ENCODE measurements at places on chromosomes 3 and 15.
A peak's percentile ranks its signal among the peaks of the same experiment; 100 is the strongest.

DNA sequence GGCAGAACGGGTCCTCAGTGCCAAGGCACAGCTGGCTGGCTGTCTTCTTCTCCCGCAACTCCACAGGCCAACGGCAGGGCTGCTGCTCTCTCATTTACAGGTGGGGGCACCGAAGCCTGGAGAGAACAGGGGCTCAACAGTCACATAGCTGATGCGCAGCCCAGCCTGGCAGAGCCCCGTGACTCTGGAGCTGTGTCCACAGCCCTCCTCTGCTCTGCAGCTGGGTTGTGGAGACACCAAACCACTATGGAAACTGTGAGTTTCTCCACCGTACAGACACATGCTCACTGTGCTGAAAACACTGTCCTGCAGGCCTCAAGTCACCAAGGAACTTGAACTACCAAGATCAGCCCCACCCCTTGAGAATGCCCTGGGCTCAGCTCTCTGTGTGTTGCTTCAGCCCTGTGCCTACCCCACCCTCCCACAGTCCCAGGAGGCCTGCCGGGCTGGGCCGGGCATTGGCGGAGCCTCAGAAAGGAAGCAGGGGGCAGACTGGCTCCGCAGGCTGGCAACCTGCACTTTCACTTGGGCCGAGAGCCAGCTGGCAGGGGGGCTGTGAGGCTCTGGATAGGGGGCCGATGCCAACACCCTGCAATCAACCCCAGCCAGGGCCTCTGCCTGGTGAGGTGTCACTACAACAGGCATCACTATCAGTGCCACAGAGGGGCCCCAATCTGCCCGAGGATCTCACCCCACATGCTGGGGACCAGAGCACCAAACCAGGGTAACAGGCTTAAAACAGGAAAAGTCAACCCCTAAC lies 113.7 kb upstream of the RPL32 start:
- DNase-seq, result no peak

GRCh38 chr3:14516738-14517345 lies 23.3 kb downstream of the GRIP2 start:
- peak; percentile 6 for DNase-seq

- DNase-seq, result no peak
Measured at GRCh38 chr3:127644641-127645370, 15.8 kb downstream of the PODXL2 start.

- no peak for DNase-seq
Measured at GRCh38 chr3:45736707-45737106, 47.5 kb downstream of the SACM1L start.

DNA sequence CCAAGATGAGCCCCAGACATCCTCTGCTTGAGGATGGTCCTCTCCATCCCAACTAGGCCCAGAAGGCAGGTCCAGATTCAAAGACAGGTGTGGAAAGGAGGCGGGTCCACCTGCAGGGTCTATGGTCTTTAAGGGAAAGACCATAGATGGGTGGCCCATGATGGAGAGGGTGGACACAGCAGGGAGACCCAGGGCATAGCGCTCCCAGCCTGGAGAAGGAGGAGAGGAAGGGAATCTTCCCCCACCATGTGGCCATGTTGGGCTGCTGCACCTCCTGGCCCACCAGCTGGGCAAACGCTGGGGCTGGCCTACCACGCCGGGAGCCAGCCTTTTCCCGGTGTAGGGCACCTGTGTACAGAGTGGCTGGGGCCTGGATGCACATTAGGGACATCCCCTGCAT lies 265.2 kb upstream of the TLE3 start:
- peak; percentile 72 for DNase-seq

DNA sequence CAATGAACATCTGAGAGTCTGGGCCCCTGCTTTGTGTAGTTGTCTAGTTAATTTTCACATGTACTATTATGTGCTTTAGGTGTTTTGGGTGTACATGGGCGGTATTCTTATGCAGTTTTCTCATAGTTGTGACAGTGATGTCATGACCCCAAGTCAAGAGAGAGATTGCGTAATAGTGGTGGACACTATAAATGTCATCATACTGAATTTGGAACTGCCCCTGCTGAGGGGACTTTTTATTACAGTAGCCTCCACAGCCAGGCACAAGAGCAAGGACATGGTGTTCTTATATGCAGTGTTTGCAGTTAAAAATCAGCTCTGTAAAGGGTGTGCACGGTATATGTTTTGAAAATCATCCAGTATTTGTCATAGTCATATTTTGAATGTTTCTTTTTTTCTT lies 29.5 kb downstream of the ABHD2 start:
- DNase-seq, result no peak

- no peak for DNase-seq
Measured at GRCh38 chr3:57999417-58000115, 8.7 kb upstream of the FLNB start.

- DNase-seq, result no peak
Measured at GRCh38 chr15:90564051-90564450, 34.3 kb downstream of the CRTC3 start.

DNA sequence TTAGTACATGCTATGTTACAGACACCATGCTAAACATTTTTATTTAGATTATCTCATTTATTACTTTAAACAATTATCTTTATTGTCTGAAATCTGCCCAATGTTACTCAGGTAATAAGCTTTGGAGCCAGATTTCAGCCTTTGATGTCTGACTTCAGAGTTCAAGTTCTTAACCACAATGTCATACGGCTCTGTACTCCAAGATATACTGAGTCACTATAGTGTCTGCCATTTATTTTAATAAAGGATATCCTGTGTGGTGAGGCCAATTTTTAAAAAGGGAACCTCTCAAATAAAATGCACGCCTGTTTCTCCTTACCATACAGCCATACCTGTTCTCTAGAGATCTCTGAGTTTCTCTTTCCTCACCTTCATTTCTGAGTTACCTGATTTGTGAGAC lies 193.1 kb downstream of the EPHA3 start:
- no peak for DNase-seq

DNA sequence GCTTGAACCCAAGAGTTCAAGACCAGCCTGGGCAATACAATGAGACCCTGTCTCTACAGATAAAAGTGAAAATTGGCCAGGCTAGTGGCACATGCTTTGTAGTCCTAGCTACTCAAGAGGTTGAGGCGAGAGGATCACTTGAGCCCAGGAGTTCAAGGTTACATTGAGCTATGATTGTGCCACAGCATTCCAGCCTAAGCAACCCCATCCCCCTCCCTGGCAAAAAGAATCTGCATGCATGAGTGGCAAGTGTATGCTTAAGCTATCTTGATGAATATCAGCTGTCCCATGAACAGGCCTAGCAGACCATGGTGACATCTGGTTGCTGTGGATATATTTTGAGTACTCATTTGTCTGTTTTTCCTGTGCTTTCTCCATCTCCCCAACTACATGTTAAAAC lies 4.7 kb downstream of the ATRIP start:
- DNase-seq, result no peak

GRCh38 chr3:169822540-169822939 lies 9.8 kb upstream of the LRRC34 start:
- DNase-seq, result no peak

- DNase-seq, result no peak
Measured at GRCh38 chr3:122506450-122506849, 8.3 kb downstream of the KPNA1 start.

- DNase-seq, result no peak
Measured at GRCh38 chr3:55488398-55489055, 1.4 kb upstream of the WNT5A start.

DNA sequence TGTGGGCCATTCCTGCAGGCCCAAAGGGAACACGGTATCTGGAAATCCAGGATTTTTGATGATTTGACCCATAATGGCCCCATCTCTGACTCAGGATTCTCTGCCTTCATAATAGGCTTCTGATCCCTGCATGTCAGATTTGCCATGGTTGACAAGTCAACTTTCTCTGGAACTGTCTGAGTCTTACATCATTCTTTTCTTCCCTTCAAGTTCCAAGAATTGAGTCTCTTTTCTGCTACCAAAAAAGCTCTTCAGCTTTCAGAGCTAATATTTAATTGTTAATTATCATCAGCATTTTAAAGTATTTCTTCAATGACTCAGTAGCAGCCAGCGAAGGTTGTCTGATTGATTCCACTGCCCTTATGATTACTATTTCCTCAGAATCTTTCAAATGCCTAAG lies 244.4 kb upstream of the COL8A1 start:
- no peak for DNase-seq

- no peak for DNase-seq
Measured at GRCh38 chr3:151625586-151625985, 108.1 kb upstream of the AADACL2 start.

- DNase-seq, result no peak
Measured at GRCh38 chr15:45384700-45385099, 6.4 kb upstream of the GATM start.

- no peak for DNase-seq
Measured at GRCh38 chr3:197283045-197283444, 15.4 kb downstream of the DLG1 start.

- DNase-seq, result no peak
Measured at GRCh38 chr3:29240248-29240647, 40.6 kb upstream of the RBMS3 start.

DNA sequence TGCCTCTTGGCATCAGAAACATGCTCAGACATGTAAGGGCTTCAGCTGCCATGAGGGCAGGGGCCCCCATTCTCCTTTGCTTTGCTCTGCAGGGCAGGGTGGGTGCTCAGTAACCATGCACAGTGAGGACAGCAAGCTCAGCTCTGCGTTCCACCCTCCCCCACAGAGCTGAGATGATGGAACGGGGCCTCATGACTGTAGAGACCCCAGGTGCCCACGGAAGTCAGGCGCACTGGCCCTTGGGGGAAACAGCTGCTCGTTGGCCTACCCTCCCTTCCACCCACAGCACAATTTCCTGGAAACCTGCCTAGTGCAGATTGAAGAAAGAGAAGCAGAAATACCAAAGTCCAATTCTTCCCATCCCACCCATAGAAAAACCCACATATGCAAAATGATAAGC lies 10.5 kb downstream of the CTXND1 start:
- no peak for DNase-seq

- no peak for DNase-seq
Measured at GRCh38 chr3:34405159-34405558, 606.7 kb downstream of the PDCD6IP start.

DNA sequence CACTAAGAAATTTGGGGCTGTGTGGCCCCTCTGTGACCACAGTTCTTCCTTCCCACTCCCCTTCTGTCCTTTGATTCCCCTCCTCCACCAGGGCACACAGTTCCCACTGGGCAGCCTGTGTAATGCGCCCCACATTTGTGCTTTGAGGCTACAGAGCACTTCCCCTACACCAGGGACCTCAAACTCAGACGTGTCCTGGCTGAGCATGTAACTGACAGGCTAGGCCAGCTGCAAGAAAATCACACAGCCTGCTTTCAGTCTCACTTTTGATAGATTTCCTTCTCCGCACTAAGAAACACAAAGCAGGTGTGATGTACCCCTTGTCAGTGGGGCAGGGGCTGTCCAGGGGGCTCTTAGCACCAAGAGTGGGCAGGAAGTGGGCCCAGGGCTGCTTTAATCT lies 29.6 kb downstream of the PRKCD start:
- DNase-seq, result no peak

GRCh38 chr15:64599716-64600115 lies 139.3 kb downstream of the ZNF609 start:
- DNase-seq, result no peak

DNA sequence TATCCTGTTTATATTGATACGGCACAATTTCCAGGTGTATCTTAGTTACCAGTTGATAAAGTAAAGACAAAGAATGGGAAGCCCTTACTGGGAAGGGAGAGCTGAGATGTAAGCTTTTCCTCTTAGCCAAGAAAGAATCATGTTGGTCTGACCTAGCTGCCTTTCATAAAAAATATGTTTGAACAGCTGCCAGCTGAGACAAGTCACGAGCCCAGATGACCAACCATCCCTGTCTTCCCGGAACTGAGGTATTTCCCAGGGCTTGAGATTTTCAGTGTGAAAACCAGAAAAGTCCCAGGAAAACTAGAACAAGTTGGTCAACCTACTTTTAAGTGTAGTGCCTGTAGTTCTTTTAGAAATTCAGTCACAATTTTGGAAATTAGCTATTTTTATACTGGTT lies 3.6 kb upstream of the MYH15 start:
- no peak for DNase-seq

GRCh38 chr15:62569460-62570404 lies 404.6 kb upstream of the C2CD4B start:
- no peak for DNase-seq

DNA sequence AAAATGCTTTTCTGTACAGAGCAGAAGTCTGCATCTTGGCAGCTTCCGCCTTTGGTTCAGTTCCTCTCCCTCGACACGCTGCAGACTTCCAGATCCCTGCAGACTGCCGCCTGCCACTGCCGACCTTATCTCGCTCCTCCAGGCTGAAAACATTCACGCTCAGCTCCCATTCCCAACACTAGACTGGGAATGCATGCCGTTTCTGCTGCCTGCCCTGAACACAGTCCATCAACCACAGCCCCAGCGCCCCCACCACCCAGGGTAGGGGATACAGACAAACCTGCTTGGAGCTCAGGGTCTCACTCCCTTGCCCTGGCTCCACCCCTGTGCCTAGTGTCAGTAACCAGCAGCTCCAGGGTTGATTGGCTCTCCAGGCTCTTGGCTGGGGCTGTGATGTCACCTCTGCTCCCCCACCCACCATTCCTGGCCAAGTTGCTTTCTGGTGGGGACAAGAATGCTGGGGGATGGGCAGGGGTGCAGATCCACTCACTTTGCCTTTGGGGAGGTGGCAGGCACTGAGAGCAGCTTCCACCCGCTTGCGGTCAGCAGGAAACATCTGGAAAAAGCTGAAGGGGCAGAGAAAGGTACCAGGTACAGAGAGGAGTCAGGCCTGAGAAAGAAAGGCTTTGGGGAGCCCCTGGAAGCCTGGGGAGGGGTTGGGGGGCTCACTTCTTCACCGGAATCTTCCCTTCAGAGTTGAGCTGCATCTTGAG lies 6.1 kb downstream of the PLCB2 start:
- DNase-seq, result no peak

DNA sequence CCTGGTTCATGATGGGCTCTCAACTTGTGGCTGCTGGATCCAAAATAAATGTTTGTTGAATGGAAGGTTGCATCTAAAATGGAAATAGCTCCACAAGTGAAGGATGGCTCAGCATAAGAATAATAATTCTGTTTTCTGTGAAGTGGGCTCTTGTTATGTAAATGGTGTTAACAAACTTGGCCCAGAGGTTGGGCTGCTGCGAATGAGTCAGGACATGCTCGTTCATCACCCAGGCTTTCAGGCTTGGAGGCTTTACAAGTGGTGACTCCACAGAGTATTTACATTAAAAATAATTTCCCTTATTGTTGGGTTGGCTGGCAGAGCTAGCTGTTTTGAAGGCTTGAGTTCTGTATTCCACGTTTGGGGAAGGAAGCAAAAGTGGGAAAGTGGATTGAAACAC lies 60.5 kb downstream of the ITGB5 start:
- no peak for DNase-seq

DNA sequence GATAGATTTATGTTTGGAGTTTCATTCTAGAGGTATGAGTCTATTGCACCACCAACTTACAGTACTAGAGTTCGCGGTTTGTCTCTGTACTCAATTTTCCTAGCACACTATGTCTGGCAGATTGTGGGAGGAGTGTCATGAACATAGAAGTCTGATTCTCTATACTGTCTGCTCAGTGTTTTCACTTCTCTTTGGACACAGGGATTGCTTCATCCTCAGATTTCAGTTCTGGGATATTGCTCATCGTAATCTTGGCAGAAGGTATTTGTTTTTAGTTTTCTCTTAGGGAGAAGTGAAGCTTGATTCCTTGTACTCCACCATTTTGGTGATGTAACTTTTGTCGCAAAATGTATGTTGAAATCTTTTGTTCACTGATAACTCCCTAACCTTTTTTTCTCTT lies 27.8 kb upstream of the AZI2 start:
- DNase-seq, result no peak
